Activated naive CD8-positive, alpha-beta T cell treated with anti-CD3 and anti-CD28 coated beads, Interleukin-2, amount 10 ng/mL, durations not matched to agents 7 days and 5 days (primary cell): ENCODE measurements at places on chromosomes 4 and X. TPM values are rescaled to one million over a fixed set of nuclear protein-coding genes. Genes with fewer than 3 reads are reported as not detected.

DNA sequence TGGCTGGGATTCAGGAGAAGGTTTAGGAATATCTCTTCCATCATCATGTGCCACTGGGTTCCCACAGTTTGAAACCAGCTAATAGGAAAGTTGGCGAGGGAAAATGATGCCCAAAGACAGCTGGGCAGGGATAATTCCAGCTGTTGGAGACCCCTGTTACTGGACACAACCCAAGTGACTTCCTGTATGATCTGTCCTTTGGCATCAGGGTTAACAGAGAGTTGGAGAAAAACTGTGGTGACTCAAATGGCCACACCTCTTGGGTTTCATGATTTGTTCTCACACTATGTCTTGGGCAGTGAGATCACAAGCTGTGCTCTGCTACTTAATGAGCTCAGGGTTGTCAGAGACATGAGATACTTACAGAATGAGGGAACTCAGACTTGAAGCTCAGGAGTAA is 3.8 kb downstream of the FGF16 start:
- DNase-seq: no peak

GRCh38 chr4:104976262-104976661 is 170.4 kb upstream of the TET2 start:
- no peak for DNase-seq

DNA sequence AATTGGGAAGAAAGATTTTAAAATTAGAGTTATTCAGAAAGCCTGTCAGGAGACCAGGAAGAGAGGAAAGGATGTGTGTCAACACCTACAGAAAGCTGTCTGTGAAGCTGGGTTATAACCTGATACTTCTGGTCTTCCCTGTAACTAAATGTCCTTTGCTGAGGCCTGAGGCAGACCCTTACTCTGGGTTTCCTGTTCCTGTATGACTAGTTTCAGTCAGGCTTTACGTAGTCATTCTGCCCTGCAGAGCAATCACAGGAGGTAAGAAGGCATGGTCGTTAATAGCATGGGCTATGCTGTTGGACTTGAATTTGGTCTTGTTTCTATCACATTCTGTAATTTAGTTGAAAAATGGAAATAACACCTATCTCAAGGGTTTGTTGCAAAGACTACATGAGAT is 110.5 kb upstream of the IGFBP7 start:
- DNase-seq: no peak

GRCh38 chrX:20829665-20830491 is 544.3 kb upstream of the CNKSR2 start:
- DNase-seq: no peak

DNA sequence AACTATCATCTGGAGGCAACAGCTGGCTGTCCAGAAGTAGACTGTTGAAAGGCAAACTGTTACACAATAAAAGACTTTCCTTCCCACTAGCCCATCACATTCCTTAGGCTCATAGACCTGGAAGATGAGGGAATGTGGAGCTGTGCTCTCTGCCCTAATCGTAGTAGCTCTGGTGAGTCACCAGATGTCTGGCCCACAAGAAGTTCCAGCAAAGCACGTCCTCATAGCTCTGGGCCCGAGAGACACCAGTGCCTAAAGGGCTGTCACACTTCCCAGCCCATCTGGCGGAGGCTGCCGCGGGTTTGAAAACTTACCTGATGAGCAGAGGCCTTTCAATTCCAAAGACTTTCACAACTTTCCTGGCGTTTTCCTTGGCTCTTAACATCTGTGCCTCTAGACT is 81.7 kb upstream of the STOX2 start:
- DNase-seq: no peak

GRCh38 chr4:40187386-40187906 is 9.4 kb upstream of the RHOH start:
- no peak for DNase-seq

DNA sequence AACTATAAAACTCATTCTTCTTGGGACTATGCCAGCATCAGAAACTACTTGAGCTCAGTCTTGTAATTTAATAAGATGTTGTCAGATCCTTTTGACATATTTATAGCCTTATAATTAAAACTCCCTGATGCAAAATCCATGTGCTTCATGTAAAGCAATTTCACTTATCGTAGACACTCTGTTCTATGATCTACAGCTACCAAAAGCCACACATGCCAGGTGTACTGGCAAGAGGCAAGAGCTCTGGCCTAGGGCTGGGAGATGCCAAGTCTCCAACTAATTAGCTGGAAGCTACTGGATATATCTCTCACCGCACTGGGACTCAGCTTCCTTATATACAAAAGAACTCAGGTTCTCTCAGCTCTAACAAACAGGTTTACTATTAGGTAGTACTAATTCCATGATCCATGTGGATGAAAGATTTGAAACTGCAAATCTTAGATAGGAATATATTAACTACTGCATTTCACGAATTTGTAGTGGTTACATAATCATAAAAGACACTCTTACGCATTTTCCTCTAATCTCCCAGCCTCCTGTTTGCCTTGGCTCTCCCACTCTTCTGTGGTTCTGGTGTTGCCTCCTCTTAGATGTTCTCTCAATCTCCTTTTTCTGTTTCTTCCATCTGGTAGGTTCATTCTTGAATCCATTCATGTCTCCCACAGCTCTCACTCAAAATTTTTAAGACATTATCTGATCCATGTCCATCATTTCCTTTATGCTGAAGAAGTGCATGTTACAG is 103.0 kb downstream of the HHIP start:
- no peak for DNase-seq

DNA sequence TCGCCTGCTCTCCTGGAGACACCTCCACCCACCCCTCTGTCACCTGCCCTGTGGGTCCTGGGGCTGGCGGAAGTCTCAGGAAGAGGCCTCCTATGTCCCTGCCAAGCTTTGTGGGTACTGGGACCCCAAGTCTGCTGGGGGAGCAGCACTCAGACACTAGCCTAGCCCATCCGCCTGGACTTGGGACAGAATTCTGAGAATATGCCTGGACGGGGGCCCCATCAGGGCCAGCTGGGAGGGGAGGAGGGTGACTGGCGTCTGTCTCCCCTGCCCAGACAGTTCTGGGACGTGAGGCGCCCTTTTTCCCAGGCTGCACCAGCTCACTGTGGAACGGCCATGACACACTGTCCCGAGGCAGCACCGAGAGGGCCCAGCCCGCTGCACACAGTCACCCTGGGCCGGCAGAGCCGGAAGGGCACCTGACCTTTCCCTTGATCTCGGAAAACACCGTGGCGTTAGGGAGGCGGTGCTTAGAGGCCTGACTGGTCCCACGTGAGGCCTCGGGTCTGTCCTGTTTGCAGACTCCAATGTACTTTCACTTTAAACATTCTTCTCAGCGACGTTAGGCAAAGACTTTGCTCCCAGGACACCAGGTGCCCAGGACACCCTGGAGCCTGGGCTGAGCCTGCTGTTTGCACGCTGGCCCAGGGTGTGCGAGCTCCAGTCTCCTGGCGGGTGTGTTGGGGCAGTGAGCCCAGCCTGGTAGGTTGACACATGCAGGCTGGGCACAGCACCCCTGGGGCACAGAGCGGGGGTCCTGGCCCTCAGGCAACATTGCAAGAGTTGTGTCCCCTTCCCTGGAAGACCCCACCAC is 700 bp downstream of the SLC26A1 start:
- DNase-seq: no peak

DNA sequence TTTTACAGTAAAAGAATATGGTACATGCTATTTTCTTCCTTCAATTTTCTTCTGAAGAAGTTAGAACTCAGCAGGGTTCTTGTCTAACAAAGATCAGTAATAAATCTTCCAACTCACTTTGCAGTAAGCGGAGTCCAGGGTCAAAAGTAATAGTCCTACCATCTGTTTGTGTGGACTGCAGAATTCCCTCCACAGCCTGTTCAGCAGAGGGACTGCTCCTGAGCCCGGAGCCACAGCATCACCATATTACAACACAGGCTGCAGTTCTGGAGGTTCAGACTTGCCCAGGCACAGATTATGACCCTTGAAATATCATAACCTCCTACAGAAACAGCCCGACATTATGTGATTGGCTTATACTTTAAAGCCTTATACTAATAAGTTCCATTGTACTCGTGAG is 10.3 kb downstream of the FHDC1 start:
- no peak for DNase-seq

DNA sequence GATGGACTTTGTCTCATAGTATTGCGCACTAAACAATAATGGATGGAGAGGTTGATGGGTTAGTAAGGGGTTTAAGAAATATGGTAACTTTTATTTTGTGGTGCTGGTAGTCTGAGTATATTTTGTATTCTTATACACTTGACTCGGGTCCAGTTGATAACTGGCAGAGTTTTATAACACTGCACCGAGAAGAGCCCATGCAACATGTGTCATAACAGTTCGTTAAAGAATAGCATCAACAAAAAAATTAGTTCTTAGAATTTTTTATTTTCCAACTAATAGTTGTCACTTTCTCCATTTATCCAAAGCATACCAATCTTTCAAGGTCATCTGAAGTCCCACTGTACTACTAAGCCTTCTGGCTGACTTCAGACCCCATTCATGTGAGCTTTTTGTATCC is 175.1 kb downstream of the SOWAHB start:
- no peak for DNase-seq

DNA sequence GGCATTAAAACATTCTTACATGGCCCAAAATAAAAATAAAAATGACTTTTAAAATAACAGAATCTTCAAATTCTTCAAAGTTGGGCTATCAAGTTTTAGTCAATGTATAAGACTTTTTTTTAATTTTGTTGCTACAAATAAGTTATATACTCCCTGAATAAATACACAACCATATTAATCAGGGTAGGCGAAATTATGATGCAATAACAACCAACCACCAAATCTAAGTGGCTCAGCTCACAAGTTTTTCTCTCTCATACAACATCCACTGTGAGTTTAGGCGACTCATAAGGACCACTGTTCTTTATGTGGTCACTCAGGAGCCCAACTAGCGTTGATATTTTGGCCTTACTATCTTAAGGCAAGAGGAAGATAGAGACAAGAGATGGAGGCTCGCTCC is 11.2 kb downstream of the NEUROG2 start:
- DNase-seq: no peak

GRCh38 chr4:113840861-113841260 is 79.3 kb upstream of the CAMK2D start:
- DNase-seq: no peak

DNA sequence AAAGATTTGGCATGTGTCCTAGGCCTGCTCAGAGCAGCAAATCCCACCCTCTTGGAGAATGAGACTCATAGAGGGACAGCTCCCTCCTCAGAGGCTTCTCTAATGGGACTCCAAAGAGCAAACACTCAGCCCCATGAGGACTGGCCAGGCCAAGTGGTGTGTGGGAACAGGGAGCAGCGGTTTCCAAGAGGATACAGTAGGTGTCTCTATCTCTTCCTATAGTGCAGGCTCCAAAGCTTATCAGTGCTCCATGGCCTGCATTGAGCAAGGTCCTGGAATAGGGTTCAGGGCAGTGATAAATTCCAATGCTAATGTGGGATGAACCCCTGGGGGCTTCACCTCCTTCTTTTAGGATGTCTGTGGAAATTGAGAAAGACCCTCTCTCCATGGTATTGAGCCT is 15.7 kb upstream of the MAGEA10 start:
- DNase-seq: no peak

- no peak for DNase-seq
These were observed 18.9 kb upstream of the HERC3 start for GRCh38 chr4:88573276-88573980.

DNA sequence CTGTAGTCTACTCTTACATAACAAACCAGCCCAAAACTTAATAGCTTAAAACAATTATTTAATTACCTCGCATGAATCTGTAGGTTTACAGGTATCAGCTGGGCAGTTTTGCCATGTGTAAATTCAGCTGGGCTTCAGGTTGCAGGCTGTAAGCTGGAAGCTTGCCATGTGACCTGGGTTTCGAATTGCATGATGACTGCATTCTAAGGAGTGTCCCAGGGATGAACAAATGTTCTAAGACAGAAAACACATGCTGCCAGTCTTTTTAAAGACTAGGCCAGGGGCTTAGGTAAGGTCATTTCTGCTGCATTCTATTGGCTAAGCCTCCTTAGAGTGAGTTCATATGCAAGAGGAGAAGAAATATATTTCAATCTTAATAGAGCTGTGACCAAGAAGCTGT is 44.8 kb downstream of the GRIA2 start:
- DNase-seq: no peak

GRCh38 chr4:17580969-17581368 is 4.0 kb downstream of the LAP3 start:
- DNase-seq: no peak

DNA sequence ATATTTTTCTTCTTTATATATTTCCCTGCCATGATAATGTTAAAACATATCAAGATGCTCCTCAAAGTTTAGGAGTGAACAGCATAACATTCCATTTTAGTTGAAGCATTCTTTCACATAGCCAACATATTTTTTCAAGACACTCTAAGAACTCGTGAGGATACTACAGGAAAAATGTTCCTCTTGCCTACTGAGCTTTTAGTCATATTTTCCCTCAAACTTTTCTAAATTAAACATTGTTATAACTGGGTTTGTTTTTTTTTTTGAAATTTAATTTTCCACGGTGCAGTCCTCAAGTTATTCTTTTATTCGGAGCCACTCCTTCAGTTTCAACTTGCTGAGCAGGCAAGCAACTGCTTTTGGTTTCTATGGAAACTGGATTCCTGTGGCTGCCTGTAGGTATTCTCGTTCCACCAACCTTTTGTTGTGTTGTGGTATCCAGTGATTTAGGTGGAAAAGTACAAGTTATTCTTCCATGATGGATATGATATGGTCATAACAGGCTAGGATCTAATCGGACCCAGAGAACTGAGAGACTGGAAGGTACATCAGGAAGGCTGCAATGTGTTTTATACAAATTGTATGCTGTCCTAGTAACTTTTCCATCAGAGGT is 248.0 kb downstream of the TRIML1 start:
- no peak for DNase-seq

GRCh38 chr4:38129460-38130227 is 169.4 kb downstream of the PTTG2 start:
- no peak for DNase-seq

GRCh38 chr4:88018466-88018865 is 11.0 kb downstream of the PKD2 start:
- DNase-seq: no peak

DNA sequence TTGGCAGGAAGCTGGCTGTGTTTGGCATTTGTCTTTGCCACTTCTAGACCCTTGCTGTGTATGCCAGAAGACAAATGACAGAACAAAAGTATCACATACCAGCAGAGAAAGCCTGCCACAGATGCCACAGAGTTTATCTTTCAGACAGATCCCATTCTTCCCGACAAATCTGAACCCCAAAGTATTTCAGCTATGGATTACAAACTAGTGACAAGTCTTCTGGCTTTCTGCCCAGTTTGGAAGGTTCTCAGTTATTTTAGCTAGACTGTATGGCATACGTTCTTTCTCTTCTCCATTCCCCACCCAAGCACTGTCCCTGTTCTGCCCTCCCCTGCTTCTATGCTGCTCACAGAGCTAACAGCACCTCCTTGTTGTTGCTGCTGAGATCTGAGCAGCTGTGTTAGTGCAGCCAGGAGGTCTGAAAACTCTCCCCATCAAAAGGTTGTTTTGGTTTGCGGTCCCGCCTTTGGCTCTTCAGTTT is 236.7 kb downstream of the FRAS1 start:
- no peak for DNase-seq

GRCh38 chr4:145797278-145797677 is 117.3 kb downstream of the C4orf51 start:
- DNase-seq: no peak

GRCh38 chr4:41572516-41572915 is 34.6 kb downstream of the LIMCH1 start:
- DNase-seq: no peak

PLRG1 gene
- 74.4 TPM for total RNA-seq

HMGN5 gene
- 2.2 TPM for total RNA-seq

PABPC1L2B gene
- total RNA-seq: not detected

ITIH6 gene
- not detected for total RNA-seq

PLK4 gene
- 35.5 TPM for total RNA-seq

HEPH gene
- total RNA-seq: not detected

DCAF12L2 gene
- total RNA-seq: not detected

TRIM60 gene
- total RNA-seq: not detected
